ENCODE measurements at places on chromosomes 7 and 10.

- no peak for DNase-seq
Measured at GRCh38 chr10:31932838-31933237, 4.2 kb upstream of the ARHGAP12 start.

DNA sequence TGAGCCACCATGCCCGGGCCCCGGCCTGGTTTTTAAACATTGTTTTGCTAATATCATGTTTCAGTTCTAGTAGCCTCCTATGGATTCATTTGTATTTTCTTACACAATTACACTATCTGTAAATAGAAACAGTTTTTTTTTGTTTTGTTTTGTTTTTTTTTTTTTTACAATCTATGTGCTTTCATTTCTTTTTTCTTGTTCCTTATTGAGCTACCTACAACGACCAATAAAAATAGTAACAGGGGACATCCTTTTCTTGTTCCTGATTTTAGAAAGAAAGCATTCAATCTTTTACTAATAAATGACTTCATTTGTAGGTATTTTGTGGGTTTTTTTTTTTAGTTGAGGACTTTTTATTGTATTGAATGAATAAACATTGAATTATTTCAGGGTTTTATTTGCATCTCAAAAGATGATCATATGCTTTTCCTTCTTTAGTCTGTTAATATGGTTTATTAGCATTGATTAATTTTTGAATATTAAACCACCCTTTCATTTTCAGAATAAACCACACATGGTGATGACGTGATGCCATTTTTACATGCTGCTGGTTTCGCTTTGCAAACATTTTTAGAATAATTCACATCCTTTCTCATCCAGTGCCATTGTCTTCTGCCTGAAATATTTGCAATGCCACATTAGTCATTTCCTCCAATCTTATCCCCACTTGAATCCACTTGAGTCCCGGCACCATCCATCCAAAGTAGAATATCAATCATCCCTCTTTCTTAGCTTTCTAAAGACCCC lies 18.1 kb upstream of the AKR1E2 start:
- peak; percentile 38 for DNase-seq

GRCh38 chr7:24341691-24342413 lies 57.9 kb downstream of the NPY start:
- no peak for DNase-seq

GRCh38 chr10:87961314-87961713 lies 97.9 kb downstream of the PTEN start:
- peak; percentile 54 for DNase-seq

- peak; percentile 67 for DNase-seq
Measured at GRCh38 chr7:131104596-131105293, 222.9 kb upstream of the MKLN1 start.

DNA sequence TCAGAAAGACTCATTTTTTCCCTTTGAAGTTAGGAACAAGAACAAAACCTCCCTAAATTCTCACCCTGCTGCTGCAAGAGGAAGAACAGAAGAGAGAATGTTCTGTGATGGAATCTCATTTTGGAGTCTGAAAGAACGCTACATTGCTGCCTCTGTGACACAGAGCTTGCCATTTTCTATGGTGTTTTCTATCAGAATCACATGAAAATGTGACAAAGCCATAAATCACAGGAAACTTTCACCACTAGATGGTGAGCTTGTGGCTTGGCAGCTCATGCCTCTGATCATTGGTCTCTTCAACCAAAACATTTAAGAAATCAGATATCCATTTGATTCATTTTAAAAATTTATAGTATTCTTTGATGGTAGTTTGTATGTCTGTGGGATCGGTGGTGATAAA lies 82.9 kb downstream of the CADPS2 start:
- peak; percentile 10 for DNase-seq

DNA sequence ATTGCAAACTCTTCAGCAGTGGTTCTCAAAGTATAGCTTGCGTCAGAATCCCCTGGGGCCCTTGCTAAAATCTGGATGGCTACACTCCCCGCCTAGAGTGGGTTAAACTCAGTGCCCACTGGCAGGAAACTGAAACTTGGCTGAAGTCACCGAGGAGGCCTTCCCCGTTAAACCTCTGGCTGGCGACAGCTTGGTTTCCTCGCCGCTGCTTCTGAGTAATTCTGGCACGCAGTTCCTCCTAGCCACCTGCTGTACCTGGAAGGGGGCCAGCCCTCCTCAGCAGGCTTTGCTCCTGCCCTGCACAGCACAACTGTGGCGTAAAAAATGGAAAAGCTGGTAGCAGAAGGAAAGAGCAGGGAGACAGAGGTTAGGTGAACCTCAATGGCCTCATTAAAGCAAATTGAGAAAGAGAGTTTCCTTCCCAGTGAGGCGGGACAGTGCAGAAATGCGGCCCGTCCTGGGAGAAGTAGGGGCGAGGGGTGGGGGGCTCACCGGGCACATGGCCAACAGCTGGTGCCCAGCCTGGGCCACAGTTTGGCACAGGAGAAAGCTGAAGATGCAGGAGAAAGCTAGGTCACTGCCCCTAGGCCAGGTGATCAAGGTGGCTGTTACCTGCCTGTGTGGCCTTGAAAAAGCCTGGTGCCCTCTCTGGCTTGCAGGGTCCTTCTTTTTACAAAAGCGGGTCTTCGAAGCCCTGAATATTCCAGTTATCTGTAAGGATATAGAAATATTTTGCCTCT lies 46.6 kb downstream of the ALOX5 start:
- DNase-seq: peak; percentile 11

GRCh38 chr7:101951757-101952156 lies 134.3 kb downstream of the CUX1 start:
- no peak for DNase-seq
